NCI-H1436 treated with DMSO at 0.1 percent for 48 hours (cell line): ENCODE measurements at places on chromosomes 7 and 10.

DNA sequence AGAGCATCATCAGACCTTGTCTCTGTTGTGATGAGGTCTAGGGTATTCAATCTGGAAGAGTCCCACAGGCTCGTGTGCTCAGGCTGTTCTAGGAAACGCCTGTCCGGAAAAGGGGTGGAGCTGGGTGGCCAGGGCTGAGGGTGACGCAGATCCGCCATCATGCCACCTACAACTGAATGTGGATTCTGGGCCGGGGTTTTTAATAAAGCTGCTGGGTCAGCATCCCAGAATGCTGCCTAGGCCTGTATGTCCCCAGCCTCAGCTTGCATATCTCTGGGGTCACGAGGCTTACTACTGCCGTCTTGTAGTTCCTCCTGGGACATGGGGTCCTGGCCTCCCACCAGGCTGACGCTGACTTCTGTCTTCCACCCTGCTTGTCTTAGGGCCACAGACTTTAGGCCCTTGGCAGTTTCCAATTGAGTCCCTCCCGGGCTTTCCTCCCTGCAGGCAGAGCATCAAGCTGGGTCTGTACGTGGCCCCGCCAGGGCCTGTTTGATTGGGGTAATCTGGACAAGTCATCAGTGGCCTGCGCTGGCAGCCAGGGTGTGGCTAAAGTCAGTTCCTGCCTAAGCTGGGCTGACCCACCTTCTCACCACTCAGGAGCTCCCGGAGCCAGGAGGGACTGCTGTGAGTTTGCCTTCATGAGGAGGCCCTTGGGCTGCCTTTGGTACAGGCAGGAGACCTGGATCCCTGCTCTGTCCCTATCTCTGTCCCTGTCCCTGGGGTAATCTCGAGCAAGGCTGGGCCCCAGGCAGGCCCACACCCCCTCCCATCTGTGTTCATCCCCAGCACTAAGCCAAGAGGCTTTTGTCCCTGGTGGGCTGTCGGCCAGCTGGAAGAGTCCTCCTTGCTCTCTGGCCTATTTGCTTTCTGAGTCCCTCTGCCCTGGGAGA is 79.9 kb downstream of the ZMIZ1 start:
- DNase-seq = no peak

DNA sequence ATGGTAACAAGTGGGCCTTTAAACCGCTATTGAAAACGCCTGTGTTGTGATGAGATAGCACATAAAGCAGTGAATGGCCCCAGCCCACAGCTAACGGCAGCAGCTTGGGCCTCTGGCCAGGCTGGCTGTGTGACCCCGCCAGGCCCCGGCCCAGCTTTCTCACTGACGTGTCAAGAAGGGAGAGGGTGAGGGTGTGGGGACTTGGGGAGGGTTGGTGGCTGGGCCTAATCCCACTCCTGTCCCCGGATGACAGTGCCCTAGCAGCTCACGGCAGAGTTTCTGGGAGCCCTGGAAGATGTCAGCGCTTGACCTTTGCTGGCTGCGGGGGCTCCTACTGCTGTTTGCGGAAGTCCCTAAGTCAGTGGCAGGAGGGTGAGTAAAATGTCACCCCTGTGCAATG is 88.9 kb upstream of the SHH start:
- no peak for DNase-seq

DNA sequence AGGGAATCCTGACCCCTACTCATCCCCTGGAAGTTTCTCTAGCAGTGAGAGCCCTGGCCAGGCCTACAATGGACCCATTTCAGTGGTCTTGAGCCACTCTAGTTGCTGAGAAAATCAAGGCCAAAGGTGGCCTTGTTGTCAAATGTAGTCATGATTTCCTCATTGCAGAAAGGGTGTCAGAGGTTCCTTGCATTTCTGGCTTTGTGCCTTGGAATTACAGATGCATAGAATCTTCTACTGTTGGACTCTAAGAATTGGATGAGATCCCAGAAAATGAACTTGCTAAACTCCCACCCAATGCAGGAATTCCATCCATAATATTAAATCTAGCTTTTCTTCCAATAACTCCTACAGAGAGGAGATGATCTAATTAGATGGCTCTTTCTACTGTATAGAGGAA is 12.2 kb downstream of the CPA2 start:
- no peak for DNase-seq

DNA sequence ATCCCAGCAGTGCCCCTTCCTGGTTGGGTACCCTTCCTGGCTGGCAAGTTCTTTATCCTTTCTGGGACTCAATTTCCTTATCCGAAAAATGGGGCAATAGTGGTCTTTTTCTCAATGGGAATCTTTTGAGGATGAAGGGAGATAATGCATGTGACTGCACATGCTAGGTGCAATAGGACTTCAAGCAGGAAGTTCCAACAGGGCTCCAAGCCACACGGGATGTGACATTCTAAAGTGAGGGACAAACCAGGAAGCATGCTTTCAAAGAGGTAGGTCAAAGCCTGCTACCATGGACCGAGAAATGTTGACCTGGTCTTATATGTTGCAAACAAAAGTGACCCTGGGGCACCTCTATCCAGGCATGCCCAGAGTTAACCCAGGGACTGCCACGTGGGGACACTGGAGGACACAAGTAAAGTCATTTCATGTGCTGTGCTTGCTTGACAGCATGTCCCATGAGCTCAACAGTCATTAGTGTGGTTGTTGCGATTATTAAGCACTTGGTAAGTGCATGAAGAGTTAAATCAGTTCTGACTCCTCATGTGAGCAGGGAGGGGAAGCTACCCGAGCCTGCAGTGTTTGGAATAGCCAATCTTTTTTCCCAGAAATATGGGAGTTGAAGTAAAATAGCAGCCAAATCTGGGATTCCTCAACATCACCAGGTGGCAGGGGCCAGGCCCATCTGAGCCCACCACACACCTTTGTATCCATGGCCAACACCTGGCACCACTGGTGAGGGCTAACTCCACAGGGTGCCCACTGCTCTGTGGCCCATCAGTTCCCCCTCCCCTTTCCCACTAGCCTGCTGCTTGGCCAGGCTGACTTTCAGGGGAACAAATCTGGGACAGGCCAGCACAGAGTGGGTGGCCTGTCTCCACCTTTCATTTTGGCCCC is 5.7 kb downstream of the ARHGAP22 start:
- DNase-seq = no peak

DNA sequence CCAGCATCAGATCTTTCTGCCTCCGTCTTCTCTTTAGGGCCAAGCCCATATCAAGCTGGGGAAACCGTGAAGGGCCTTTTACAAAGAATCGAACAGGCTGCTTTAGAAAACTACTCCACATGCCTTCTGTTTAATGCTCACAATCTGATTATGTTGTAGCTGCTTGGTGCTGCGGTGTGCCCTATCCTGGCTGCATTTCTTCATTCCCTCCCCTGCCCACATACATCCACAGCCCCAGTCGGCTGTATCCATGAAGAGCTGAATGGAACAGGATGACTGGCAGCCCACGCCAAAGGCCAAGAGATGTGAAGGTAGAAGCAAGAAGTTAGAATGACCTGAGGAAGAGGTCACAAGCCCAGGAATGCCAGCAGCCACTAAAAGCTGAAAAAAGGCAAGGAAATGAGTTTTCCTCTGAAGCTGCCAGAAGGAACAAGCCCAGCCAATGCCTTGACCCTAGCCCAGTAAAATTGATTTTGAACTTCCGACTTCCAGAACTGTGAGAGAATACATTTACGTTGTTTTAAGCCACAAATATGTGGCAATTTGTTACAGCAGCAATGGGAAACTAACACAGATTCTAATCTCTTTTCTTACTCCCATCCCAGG is 22.2 kb downstream of the TAS2R41 start:
- DNase-seq = no peak

DNA sequence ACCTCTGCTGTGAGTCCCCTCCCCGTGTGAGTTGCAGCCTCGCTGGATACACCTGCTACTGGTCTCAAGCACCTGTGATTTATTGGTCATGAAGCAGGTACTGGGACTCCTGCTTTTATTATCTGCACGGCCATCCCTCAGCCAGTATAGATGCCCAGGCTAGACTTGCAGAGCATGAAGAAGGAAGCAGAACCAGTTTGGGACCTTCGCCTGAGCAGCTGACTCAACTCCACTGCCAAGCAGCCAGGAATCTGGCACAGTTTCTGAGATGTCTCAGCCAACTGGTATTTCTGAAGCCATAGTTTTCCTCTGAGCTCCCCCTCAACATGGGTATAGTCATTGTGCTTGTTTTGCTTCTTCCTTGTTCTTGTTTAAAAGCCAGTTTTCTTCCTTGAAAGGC is 28.0 kb upstream of the SLC39A12 start:
- no peak for DNase-seq

- DNase-seq = no peak
Observed at GRCh38 chr7:2824678-2825461, 19.2 kb downstream of the GNA12 start.

- DNase-seq = no peak
Observed at GRCh38 chr10:62462461-62462860, 88.3 kb downstream of the ZNF365 start.

GRCh38 chr10:8898745-8899330 is 844.4 kb downstream of the GATA3 start:
- no peak for DNase-seq

DNA sequence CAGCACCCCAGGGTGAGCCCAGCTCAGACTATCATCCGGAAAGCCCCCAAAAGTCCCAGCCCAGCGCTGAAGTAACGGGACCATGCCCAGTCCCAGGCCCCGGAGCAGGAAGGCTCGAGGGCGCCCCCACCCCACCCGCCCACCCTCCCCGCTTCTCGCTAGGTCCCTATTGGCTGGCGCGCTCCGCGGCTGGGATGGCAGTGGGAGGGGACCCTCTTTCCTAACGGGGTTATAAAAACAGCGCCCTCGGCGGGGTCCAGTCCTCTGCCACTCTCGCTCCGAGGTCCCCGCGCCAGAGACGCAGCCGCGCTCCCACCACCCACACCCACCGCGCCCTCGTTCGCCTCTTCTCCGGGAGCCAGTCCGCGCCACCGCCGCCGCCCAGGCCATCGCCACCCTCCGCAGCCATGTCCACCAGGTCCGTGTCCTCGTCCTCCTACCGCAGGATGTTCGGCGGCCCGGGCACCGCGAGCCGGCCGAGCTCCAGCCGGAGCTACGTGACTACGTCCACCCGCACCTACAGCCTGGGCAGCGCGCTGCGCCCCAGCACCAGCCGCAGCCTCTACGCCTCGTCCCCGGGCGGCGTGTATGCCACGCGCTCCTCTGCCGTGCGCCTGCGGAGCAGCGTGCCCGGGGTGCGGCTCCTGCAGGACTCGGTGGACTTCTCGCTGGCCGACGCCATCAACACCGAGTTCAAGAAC is 1.1 kb downstream of the VIM start:
- no peak for DNase-seq

DNA sequence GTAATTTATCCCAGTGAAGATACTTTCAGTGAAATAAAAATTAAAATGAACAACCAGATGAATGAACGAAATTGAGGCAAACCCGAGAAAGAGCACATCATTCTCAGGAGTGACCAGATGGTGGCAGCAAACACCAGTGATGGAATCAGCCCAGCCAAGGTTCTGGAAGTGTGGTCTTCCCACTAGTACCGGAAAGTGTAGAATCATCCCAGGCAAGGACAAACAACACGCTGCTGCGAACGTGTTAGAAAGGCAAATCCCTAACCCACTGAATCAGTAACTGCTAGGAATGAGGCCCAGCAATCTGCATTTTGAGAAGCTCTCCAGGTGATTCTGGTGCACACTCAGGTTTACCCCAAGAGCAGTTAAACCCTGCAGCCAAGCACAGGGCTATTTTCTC is 15.5 kb upstream of the SLC18A3 start:
- DNase-seq = no peak

- no peak for DNase-seq
Observed at GRCh38 chr7:88599528-88599927, 160.0 kb upstream of the ZNF804B start.

DNA sequence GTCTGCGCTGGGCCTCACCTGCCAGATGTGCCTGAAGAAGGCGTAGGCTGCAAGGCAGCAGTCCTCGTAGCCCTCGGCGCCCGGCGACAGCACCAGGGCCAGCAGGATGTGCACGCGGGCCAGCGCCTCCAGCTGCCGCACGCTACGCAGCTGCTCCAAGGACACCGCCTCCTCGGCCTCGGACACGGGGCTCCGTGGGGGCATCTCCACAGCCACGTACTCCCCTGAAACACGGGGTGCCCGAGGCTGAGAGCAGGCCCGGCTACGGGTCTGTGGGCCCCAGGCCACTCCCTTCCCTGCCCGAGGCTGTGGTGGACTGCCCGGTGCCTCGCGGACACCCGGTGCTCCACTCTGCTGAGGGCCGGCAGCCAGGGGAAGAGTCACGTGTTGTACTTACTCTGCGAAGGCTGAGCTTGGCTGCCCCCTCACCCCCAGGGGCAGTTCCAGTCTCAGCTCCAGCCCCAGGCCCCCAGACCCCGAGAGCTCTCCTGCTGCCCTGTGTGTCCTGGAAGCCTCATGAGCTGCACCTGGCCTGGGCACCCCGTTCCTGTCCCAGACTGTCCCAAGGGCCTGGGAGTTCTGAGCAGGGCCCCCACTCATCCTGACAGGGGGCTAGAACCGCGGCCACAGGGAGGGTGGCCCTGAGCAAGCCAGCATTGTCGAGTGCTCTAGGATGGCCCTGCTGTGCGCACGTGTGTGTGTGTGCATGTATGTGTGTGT is 62.8 kb downstream of the CFAP46 start:
- no peak for DNase-seq

- DNase-seq = no peak
Observed at GRCh38 chr7:78191475-78192079, 393.0 kb downstream of the PHTF2 start.

- DNase-seq = no peak
Observed at GRCh38 chr10:9885761-9886160, 1131.9 kb upstream of the CELF2 start.

- no peak for DNase-seq
Observed at GRCh38 chr7:4610768-4611467, 71.2 kb upstream of the FOXK1 start.

GRCh38 chr7:108529341-108529740 is 3.4 kb upstream of the PNPLA8 start:
- DNase-seq = no peak
